ENCODE measurements at places on chromosomes 11 and 22. TPM values are rescaled to one million over a fixed set of nuclear protein-coding genes. Genes with fewer than 3 reads are reported as not detected.

GRCh38 chr11:31521497-31522150 lies 12.1 kb downstream of the ELP4 start:
- no peak overlapping the region for H3K4me3 ChIP-seq
- no peak overlapping the region for H3K27ac ChIP-seq
- H3K36me3 ChIP-seq: peaks cover 5% of the 10 kb centered on the region
- H3K27me3 ChIP-seq: no peaks in the 10 kb centered on the region

- no peaks in the 10 kb centered on the region for H3K4me1 ChIP-seq
- H3K27ac ChIP-seq: no peak overlapping the region
- no peaks in the 10 kb centered on the region for H3K36me3 ChIP-seq
- no peaks in the 10 kb centered on the region for H3K27me3 ChIP-seq
- no peak overlapping the region for H3K4me3 ChIP-seq
These were observed 67.0 kb upstream of the CCND1 start for GRCh38 chr11:69573761-69574607.

- DNase-seq: no peak
- H3K36me3 ChIP-seq: no peaks in the 10 kb centered on the region
- H3K27me3 ChIP-seq: no peaks in the 10 kb centered on the region
- H3K27ac ChIP-seq: no peak overlapping the region
These were observed 9.8 kb upstream of the SPI1 start for GRCh38 chr11:47387944-47388696.

GRCh38 chr22:17431179-17431578 lies 61.9 kb downstream of the CECR2 start:
- H3K4me1 ChIP-seq: peaks cover 14% of the 10 kb centered on the region
- H3K27ac ChIP-seq: no peak overlapping the region
- no peak for DNase-seq
- no peaks in the 10 kb centered on the region for H3K27me3 ChIP-seq
- no peak overlapping the region for H3K4me3 ChIP-seq
- no peaks in the 10 kb centered on the region for H3K36me3 ChIP-seq

GRCh38 chr11:14977101-14977880 lies 5.1 kb upstream of the CALCA start:
- no peak overlapping the region for H3K4me3 ChIP-seq
- H3K27ac ChIP-seq: no peak overlapping the region
- no peaks in the 10 kb centered on the region for H3K4me1 ChIP-seq
- H3K36me3 ChIP-seq: no peaks in the 10 kb centered on the region
- DNase-seq: no peak

The PLAAT2 gene
- total RNA-seq: not detected
